ENCODE measurements at places on chromosomes 11 and 22. TPM values are rescaled to one million over a fixed set of nuclear protein-coding genes. Genes with fewer than 3 reads are reported as not detected.
A peak's percentile ranks its signal among the peaks of the same experiment; 100 is the strongest.

DNA sequence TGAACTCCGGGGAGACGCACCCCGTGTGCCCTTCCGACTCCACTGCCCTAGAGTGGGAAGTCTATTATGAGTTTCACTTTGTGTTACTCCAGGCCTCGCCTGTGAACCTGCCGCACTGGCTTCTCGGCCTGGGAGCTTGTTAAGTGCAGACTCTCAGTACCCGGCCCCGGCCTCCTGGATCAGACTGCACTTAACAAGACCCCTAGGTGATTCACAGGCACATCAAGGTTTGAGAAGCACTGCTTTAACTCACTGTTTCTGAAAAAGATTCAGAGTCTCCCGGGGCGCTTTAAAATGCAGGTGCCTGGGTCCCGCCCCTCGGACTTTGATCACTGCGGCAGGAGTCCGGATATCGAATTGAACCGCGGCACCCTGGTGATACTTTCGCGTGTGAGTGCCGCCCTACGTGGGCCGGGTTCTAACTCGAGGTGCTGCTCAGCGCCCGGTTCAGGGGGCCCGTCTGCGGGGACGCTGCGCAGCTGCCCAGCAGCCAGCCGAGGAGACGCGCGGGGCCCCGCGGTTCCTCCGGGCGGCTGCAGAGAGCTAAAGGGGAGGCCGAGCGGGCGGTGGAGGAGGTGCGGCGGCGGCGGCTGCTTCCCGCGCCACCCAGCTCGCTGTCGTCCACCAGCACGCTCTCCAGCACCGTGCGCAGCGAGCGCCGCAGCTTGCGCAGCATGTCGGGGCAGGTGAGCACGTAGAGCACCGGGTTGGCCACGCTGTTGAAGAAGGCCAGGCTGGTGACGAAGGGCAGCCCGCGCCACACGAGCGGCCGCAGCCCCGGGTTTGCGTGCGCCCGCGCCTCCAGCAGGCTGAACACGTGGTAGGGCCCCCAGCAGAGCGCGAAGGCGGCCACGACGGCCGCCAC is 3.4 kb downstream of the PTGDR2 start:
- peaks cover 11% of the 10 kb centered on the region for H3K36me3 ChIP-seq
- H3K27me3 ChIP-seq = peaks cover 3% of the 10 kb centered on the region
- H3K4me3 ChIP-seq = no peak overlapping the region
- peaks cover 12% of the 10 kb centered on the region for H3K4me1 ChIP-seq

- peak overlapping the region; percentile 91 for H3K27ac ChIP-seq
- peaks cover 8% of the 10 kb centered on the region for H3K36me3 ChIP-seq
- no peaks in the 10 kb centered on the region for H3K27me3 ChIP-seq
- H3K4me3 ChIP-seq = peak overlapping the region; percentile 14
Observed at GRCh38 chr11:126403022-126403581, 47.6 kb downstream of the ST3GAL4 start.

OR4D5 gene
- not detected for total RNA-seq

RFPL3 gene
- total RNA-seq = 0.24 TPM
